ENCODE measurements at places on chromosomes 1 and 21. TPM values are rescaled to one million over a fixed set of nuclear protein-coding genes. Genes with fewer than 3 reads are reported as not detected.

GRCh38 chr1:207459008-207459407 is 4.9 kb downstream of the CR2 start:
- DNase-seq, result no peak

DNA sequence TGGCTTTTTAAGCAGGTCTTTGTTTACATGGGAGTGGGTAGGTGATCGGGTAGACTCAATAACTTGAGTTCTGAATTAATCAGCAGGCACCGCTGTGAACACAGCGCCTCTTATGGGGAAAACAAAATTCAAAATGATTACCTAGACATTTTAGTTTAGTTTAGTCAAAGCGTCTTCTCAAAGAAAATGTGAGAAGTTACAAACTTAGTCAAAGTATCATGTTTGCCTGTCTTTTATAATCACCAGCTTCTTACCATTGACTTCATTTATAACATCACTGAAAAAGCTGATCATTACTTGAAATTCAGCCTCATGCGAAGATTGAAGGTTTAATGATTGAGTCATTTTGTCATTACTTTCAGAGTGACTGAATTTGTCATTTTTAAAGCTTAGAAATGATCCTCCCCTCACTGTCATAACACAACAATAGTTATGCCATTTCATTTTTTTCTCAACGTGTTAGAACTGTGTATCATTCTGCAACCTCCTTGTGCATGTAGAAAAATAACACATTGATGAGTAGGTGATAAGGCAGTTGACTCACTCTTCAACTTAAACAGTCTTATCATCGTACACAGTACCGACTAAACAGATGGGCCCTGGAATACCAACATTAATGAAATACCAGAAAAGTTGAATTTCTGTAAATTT is 188.5 kb downstream of the NFIA start:
- no peak for DNase-seq

Gene ECM1
- polyA plus RNA-seq, result 204 TPM

GRCh38 chr1:105243969-105244368 is 1494.3 kb downstream of the AMY1C start:
- DNase-seq, result no peak

DNA sequence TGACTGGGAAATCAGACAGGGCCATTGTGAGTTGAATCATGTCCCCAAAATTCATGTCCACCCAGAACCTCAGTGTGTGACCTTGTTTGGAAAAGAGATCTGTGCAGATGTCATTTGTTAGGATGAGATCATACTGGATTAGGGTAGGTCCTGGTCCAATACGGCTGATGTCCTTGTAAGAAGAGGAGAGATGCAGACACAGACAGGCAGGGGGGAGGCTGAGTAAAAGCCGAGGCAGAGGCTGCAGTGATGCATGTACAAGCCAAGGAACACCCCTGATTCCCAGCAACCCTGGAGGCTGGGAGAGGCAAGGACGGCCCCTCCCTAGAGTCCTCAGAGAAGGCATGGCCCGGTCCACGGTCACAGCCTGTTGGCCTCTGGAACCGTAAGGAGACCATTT is 15.9 kb upstream of the NPPB start:
- DNase-seq, result no peak

DNA sequence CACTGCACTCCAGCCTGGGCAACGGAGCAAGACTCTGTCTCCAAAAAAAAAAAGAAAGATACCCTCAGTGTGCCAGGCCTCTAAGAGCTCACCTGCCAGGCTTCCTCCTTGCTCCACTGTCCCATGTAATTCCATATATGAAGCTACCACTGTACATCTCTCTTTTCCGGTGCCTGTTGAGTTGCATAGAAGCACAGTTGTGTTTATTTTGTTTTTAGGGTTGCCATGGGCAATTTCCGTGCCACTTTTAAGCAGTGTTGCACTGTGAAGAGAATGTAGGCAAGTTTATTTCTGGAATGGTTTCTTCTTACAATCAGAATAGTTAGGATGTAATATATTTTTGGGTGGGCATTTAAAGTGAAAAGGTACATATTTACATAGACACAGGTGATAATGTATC is 23.3 kb downstream of the MR1 start:
- DNase-seq, result no peak

Gene RPL22
- polyA plus RNA-seq, result 76.9 TPM

Gene NUDT4B
- 20.4 TPM for polyA plus RNA-seq

Measured in BJ (cell line).